ENCODE measurements at places on chromosomes 3 and 15. TPM values are rescaled to one million over a fixed set of nuclear protein-coding genes. Genes with fewer than 3 reads are reported as not detected.

DNA sequence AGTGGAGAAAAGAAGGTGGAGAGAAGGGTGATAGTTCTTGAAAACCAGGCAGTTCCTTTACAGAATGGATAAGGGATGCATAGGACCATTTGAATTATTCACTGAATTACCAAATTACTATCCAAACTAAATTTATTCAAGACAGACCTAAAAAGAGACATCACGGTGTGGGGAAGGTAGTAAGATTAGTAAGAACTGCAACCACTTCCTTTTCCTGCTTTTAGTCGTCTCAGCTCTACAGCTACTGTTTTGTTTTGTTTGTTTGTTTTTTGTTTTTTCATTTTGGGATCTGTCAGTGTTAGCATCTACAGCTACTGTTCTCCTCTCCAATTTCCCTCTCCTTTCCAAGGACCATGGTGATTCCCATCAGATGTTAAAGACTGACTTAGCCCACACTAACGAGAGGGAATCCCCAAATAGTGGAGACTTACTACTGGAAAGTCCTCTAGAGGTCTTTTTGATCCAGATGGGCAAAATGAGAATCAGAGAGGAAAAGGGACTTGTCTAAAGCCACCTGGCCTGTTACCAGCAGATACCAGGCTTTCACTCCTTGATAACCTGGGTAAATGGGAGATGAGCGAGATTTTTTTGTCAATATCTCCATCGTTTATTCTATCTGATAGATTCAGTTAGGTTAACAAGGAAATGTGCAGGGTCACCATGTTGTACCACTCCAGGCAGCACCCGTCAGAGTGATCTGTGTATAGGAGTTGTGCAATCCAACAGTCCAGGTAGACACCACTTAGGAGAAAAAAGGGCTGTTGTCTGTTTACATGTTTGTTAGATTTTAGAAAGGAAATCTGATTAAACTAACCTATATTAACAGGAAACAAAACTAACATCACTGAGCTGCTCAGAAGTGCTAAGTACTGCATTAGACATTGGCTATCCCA, 6.0 kb downstream of the HCLS1 start:
- H3K4me1 ChIP-seq, result no peaks in the 10 kb centered on the region
- H3K27me3 ChIP-seq, result no peaks in the 10 kb centered on the region
- H3K27ac ChIP-seq, result no peak overlapping the region
- H3K4me3 ChIP-seq, result no peak overlapping the region
- no peaks in the 10 kb centered on the region for H3K36me3 ChIP-seq
- DNase-seq, result no peak

- peaks cover 2% of the 10 kb centered on the region for H3K4me1 ChIP-seq
- H3K4me3 ChIP-seq, result no peak overlapping the region
- no peak for DNase-seq
- H3K27me3 ChIP-seq, result no peaks in the 10 kb centered on the region
Measured at GRCh38 chr3:29189328-29189727, 91.5 kb upstream of the RBMS3 start.

- H3K27ac ChIP-seq, result no peak overlapping the region
- H3K4me1 ChIP-seq, result no peaks in the 10 kb centered on the region
- no peaks in the 10 kb centered on the region for H3K27me3 ChIP-seq
- DNase-seq, result no peak
- H3K36me3 ChIP-seq, result no peaks in the 10 kb centered on the region
- no peak overlapping the region for H3K4me3 ChIP-seq
Measured at GRCh38 chr3:108488631-108489030, 21.8 kb downstream of the MYH15 start.

GRCh38 chr15:39925112-39925842, 5.2 kb upstream of the GPR176 start:
- no peaks in the 10 kb centered on the region for H3K36me3 ChIP-seq
- no peak overlapping the region for H3K4me3 ChIP-seq
- no peak for DNase-seq
- no peaks in the 10 kb centered on the region for H3K27me3 ChIP-seq
- no peaks in the 10 kb centered on the region for H3K4me1 ChIP-seq

DNA sequence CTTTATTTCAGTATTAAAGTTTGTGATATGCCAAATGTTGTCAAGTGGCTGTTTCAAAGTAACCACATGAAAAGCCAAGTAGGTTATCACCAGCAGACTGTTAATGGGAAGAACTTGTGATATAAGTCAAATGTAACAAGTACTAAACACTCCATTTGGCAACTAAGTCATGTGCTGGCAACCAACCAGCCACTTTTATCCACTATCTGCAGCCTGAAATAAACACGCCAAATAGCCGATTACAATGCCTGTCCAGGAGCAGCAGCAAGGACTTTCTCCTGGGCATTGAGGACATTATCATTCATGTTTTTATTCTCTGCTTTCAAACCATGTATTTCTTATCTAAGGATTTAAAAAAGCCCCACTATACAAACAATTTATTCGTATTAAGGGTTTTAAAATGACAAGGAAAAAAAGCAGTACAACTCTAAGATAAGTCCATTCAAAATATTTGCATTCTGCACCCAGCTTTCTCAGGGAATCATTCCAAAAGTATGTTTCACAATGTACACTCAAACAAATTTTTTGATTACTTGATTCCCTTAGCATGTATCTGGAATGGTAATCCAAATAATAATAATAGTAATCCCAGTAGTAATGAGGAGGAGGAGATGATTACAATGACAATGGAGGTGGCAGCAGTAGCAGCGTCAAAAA, 448.6 kb downstream of the ERC2 start:
- H3K27ac ChIP-seq, result no peak overlapping the region
- H3K4me3 ChIP-seq, result no peak overlapping the region
- no peaks in the 10 kb centered on the region for H3K4me1 ChIP-seq
- no peaks in the 10 kb centered on the region for H3K36me3 ChIP-seq
- no peak for DNase-seq

GRCh38 chr3:138786788-138787271, 47.9 kb downstream of the PIK3CB start:
- no peak for DNase-seq
- no peaks in the 10 kb centered on the region for H3K27me3 ChIP-seq
- H3K27ac ChIP-seq, result no peak overlapping the region
- H3K4me3 ChIP-seq, result no peak overlapping the region
- H3K4me1 ChIP-seq, result no peaks in the 10 kb centered on the region

- no peaks in the 10 kb centered on the region for H3K27me3 ChIP-seq
- H3K4me3 ChIP-seq, result no peak overlapping the region
- no peak overlapping the region for H3K27ac ChIP-seq
- H3K4me1 ChIP-seq, result no peaks in the 10 kb centered on the region
Measured at GRCh38 chr15:49769225-49769624, 148.4 kb downstream of the DTWD1 start.

- no peak for DNase-seq
- H3K4me1 ChIP-seq, result no peaks in the 10 kb centered on the region
- peaks cover 1% of the 10 kb centered on the region for H3K27me3 ChIP-seq
- H3K4me3 ChIP-seq, result no peak overlapping the region
- no peaks in the 10 kb centered on the region for H3K36me3 ChIP-seq
- no peak overlapping the region for H3K27ac ChIP-seq
Measured at GRCh38 chr3:114272271-114272670, 21.6 kb upstream of the TIGIT start.

GRCh38 chr3:65425880-65426279, 612.8 kb downstream of the MAGI1 start:
- H3K27ac ChIP-seq, result no peak overlapping the region
- no peaks in the 10 kb centered on the region for H3K27me3 ChIP-seq
- DNase-seq, result no peak
- peaks cover 10% of the 10 kb centered on the region for H3K36me3 ChIP-seq
- H3K4me3 ChIP-seq, result no peak overlapping the region

- H3K36me3 ChIP-seq, result no peaks in the 10 kb centered on the region
- no peak overlapping the region for H3K4me3 ChIP-seq
- H3K4me1 ChIP-seq, result peaks cover 3% of the 10 kb centered on the region
- H3K27ac ChIP-seq, result no peak overlapping the region
Measured at GRCh38 chr3:101154401-101154800, 161.2 kb upstream of the ABI3BP start.

DNA sequence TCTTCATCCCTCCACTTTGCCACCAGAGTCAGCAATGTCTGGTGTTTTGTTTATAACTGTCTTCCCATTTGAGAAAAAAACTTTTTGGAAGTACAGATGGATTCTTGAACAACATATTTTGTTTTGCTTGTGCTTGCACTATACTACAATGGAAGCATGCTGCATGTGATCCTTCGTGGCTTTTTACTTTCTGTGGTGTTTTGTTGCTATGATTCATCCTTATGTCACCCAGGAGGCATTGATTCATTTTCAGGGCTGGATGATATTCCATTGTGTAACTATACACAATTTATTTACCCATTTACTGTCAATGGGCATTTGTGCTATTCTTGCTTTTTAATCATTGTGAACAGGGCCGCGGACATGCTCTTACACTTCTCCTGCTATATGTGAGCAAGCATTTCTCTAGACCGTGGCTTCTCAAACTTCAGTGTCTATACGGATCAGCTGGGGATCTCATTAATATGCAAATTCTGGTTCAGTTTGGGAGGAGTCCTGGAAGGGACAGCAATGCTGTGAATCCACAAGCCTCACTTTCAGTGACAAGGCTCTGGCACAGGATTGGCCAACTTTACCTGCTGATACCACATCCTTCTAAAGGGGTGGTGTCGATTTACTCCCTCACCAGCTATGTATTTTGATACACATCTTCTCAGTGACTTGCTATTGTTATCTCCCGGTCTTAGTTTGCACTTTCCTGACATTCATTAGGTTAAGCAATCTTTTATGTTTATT, 65.9 kb downstream of the POLR2M start:
- no peaks in the 10 kb centered on the region for H3K4me1 ChIP-seq
- no peaks in the 10 kb centered on the region for H3K27me3 ChIP-seq
- no peak overlapping the region for H3K27ac ChIP-seq
- DNase-seq, result no peak

- no peak overlapping the region for H3K27ac ChIP-seq
- no peaks in the 10 kb centered on the region for H3K4me1 ChIP-seq
- DNase-seq, result no peak
- no peaks in the 10 kb centered on the region for H3K27me3 ChIP-seq
- H3K4me3 ChIP-seq, result no peak overlapping the region
- H3K36me3 ChIP-seq, result no peaks in the 10 kb centered on the region
Measured at GRCh38 chr15:101543026-101543390, 53.5 kb upstream of the PCSK6 start.

DNA sequence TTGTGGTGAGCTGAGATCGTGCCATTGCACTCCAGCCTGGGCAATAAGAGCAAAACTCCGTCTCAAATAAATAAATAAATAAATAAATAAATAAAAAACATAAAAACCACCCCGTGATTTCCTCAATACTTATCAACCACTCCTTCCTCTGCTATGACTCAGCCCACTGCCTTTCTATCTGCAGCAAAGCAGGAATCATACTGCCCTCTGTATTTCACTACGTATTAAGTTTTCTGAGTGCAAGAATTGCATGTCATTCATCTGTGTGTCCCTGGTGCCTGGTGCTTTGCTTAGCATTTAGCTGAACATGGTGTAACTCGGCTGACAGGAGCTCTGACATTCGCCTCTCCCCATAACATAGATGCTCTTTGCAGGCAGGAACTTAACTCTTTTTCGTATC, 7.1 kb downstream of the LSG1 start:
- H3K36me3 ChIP-seq, result no peaks in the 10 kb centered on the region
- H3K4me3 ChIP-seq, result no peak overlapping the region
- no peak overlapping the region for H3K27ac ChIP-seq
- DNase-seq, result no peak
- H3K27me3 ChIP-seq, result no peaks in the 10 kb centered on the region
- H3K4me1 ChIP-seq, result no peaks in the 10 kb centered on the region

- no peaks in the 10 kb centered on the region for H3K27me3 ChIP-seq
- H3K27ac ChIP-seq, result no peak overlapping the region
- peaks cover 2% of the 10 kb centered on the region for H3K36me3 ChIP-seq
- H3K4me1 ChIP-seq, result no peaks in the 10 kb centered on the region
- no peak for DNase-seq
Measured at GRCh38 chr3:40465111-40465407, 7.9 kb downstream of the RPL14 start.

GRCh38 chr15:45399381-45400212, 21.3 kb upstream of the GATM start:
- no peak for DNase-seq
- H3K4me1 ChIP-seq, result no peaks in the 10 kb centered on the region
- H3K36me3 ChIP-seq, result no peaks in the 10 kb centered on the region
- no peak overlapping the region for H3K27ac ChIP-seq
- H3K27me3 ChIP-seq, result no peaks in the 10 kb centered on the region

DNA sequence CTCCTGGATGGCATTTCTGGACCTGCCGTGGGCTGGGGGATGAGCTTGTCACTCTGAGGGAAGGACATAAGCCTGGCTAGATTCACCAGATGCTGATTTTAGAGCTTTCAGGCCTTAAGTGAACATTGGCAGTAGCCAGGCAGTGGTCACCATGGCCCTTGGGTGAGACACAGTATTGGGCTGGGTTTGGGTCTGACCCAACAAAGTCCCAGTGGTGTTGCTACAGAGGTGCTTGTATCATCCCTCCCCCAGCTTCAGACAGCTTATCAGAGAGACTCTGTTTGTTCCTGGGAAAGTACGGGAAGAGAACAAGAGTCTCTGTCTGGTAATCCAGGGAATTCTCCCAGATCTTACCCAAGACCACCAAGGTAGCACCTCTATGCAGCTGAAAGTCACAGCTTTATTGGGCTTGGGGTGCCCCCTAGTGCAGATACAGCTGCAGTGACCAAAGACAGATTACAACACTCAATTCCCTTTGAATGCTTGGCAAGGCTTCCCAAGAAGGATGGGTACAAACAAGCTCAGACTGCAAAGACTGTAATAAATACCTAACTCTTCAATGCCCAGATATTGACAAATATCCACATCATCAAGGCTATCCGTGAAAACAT, 9.8 kb upstream of the RUVBL1 start:
- DNase-seq, result no peak

- no peaks in the 10 kb centered on the region for H3K36me3 ChIP-seq
- H3K4me1 ChIP-seq, result no peaks in the 10 kb centered on the region
- H3K4me3 ChIP-seq, result no peak overlapping the region
- H3K27me3 ChIP-seq, result no peaks in the 10 kb centered on the region
- no peak for DNase-seq
Measured at GRCh38 chr3:42901073-42901415, 4.9 kb upstream of the ZNF662 start.

DNA sequence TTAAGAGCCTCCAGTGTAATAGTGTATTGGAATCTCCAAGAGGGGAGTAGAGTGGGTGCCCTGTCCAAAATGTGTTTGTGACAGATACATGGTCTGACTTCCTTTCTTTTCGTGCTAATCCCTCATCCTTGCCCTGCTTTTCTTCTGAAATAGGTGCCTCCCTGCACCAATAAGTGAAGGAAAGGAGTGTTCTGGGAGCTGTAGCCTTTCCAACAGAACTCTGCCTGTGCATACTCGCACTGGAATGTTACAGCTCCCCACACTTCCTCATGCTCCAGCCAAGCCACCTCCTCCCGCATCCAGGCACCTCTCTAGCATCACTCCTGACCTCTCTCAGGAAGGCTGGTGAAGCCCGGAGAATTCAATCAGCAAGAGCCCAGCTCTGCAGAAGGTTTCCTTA, 478.0 kb downstream of the GABRG3 start:
- no peak for DNase-seq
- H3K4me3 ChIP-seq, result no peak overlapping the region
- no peaks in the 10 kb centered on the region for H3K36me3 ChIP-seq
- no peaks in the 10 kb centered on the region for H3K4me1 ChIP-seq

Gene AADACL2
- 0.24 TPM for total RNA-seq

Gene COL8A1
- 514 TPM for total RNA-seq

Gene SLC12A1
- 0.81 TPM for total RNA-seq

Gene CNTN3
- 3.4 TPM for total RNA-seq

Data from aorta (tissue), 5 donors.